ENCODE measurements at places on chromosomes 11 and 22.

GRCh38 chr11:111361874-111362273 lies 17.2 kb downstream of the POU2AF1 start:
- DNase-seq = no peak

DNA sequence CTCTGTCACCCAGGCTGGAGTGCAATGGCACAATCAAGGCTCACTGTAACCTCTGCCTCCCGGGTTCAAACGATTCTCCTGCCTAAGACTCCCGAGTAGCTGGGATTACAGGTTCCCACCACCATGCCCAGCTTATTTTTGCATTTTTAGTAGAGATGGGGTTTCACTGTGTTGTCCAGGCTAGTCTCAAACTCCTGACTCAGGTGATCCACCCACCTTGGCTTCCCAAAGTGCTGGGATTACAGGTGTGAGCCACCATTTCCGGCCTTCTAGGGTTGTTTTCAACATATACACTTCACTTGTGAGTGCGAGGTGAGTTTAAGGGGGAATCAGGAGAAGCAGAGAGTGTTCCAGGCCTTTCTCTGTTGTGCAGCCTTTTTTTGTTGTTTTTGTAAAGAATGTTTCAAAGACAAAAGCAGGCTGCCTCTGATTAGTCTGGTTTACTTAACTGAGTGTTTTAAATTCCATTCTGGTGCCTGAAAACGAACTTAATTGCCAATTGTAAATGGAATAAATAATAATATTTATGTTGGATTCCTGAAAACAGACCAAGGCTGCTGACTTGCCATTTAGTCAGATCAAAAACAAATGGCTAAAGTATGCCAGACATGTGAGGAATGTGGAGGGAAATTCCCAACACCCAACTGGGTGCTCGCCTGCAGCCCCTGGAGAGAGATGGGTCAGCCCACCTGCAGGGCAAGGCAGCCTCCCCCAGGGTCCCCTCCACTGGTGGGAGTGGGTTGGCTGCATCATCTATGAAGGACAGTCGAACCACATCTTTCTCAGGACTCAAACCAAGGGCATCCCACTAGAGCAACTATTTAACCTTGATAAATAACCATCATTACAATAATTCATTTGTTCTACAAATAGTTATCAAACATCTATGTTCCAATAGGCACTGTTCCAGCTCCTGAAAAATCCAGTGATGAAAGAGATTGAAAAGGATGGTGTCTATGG lies 4.6 kb upstream of the RANGAP1 start:
- DNase-seq = no peak

GRCh38 chr11:126628450-126628789 lies 272.9 kb downstream of the ST3GAL4 start:
- no peak for DNase-seq

DNA sequence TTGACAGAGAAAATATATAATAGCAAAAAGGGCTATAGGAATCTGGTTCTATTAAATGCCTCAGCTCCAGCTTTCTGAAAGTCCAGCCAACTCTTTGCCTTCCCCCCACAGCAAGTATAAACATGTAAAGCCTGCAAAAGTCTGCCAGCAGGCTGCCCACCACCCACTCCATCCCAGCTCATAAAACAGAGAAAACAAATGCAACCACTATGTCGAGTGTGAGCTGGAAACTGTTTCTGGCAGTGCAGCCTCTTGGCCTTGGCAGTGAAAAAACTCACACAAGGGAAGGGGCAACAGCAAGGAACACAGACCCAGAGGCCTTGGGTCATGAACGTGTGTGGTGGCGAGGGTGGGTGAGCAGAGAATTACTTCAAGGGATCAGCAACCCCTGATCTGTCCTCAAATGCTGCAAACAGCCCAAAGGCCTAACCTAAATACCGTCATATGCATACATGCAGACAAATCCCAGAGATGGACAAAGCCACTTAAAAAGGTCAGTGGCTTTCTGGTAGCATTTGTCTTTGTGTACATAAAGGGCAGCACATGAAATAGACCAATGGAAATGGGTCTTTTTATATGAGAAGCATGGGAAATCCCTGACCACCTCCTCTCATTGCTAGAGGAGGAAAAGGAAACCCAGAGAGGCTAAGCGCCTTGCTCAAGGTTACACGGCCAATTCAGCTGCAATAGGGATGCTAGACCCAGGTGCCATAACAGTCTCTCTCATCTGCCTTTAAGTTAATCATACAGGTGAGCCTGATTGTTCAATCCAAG lies 74.8 kb downstream of the NAT10 start:
- no peak for DNase-seq

DNA sequence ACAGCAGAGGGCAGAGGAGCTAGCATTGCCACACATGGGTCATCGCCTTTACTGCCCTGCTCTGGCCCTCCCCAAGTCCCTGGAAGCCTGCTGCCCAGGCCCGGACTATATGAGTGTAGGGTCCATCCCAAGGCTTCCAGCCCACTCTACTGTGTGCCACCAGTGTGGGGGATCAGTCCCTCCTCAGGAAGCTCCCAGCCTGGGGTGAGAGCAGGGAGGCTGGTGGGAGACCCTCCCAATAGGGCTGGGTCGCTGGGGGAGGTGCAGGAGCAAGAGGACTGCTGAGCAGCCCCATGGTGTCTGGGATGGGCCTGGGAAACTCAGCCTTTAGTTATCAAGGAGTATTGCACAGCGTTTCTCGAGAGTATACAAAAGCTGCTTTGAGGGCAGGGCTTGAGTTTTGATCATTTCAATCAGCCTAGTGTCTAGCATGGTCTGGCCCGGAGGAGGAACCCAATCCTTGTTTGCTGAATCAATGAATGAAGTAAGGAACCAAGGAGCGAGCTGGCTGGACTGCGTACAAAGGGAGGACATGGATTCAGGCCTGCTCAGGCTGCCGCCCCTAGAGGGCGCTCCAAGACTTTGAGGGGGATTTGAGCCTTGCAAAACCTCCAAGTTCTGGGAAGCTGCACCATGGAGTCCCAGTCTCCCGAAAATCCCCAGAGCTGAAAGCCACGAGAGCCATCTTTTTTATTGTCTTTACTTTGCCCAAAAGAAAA lies 89.0 kb upstream of the PARVA start:
- DNase-seq = no peak

GRCh38 chr11:73398132-73398526 lies 21.9 kb downstream of the RELT start:
- no peak for DNase-seq

DNA sequence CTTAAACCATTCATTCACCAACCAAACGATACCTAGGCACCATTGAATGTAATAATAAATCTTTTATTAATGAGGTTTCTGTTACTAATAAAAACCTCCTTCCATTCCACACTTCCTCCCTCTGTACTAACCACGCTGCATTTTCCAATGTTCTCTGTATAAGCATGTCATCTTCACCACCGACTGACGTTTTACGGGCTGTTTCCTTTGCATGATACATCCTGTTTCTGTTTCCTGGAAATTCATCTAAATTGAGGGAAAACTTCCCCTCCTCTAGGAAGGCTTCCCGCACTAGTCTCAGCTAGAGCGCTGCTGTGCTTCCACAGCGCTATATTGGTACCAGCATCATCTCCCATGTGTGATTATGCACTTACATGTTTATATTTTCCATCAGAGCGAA lies 2.1 kb downstream of the OR4D10 start:
- DNase-seq = no peak

DNA sequence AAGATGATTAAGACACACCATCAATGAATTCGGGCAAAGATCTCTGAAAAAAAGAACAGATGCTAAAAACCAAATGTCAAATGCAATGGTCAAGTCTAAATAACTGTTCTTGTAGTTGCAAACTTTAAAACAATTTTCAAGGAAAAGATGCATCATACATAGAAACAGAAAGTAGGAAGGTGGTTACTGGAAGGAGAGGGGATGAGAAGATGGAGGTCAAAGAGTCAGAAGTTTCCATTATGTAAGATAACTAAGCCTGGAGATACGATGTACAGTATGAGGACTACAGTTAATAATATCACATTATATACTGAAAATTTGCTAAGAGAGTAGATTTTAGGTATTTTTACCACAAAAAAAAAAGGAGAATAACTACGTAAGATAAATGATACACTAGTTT lies 27.1 kb downstream of the CWF19L2 start:
- no peak for DNase-seq

GRCh38 chr11:44452827-44453572 lies 112.5 kb upstream of the CD82 start:
- DNase-seq = no peak

DNA sequence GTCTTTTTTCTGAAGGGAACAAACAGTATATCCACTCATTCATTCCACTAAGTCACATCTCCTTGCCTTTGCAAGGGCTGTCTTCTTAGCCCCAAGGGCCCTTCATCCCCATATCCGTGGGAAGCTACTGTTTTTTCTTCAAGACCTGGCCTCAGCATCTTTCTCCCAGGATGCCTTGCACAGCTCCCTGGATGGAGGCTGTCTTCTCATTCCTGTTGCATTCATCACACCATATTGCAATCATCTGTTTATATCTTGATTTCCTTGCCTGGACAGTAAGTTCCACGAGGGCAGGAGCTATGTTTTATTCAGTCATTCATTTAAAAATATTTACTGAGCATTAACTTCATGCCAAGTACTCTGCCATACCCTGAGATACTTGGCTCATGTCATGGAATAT lies 29.3 kb upstream of the NECTIN1 start:
- no peak for DNase-seq

DNA sequence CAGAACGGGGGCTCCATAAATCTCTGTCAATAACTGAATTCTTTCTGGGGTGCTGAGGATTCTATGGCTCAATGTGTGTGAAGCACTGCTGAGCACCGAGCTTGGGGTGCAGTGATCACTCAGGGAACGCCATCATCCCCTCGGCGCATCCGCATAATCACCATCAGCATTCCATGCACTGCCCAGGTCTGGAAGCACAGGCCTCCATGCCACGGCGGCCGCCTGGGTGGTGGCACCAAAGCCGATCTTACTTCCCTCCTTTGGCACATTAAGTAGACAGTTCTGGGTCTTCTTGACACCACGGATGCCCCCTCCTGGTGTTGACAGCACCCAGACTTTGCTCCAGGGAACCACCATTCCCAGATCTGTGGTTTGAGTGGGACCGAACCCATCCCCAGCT lies 15.6 kb downstream of the LTO1 start:
- no peak for DNase-seq

DNA sequence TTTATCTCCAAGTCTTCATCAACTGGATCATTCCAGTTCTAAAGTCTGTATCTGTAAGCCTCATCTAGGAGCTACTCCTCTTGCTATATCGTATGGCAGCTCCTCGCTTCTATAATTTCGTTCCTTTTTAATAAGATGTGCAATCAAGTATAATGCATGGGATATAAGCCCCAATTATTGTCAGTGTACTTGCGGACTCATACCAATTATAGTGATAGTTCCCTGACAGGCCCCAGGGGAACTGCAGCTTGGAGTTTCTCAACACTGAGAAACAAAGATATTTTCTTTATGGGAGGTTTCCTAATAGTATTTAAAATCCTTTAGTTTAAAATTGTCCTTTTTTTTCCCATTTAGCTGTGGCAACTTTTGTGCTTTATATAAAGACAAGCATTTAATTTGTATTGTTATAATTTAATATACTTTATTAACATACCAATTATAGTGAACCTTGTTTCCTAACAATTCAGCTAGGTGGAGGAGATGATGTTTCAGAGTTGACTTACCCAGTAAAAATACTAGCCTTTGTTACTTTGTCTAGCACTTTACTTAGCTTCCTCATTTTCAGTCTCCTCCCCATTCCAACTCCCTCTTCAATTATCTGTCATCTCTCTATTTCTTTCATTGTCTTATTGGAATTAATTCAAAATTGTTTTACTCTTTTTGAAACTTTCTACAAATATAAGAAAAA lies 25.3 kb upstream of the DDX17 start:
- DNase-seq = no peak

GRCh38 chr22:34966980-34967565 lies 98.9 kb upstream of the ISX start:
- no peak for DNase-seq

GRCh38 chr11:111089759-111090158 lies 155.8 kb upstream of the POU2AF2 start:
- DNase-seq = no peak

DNA sequence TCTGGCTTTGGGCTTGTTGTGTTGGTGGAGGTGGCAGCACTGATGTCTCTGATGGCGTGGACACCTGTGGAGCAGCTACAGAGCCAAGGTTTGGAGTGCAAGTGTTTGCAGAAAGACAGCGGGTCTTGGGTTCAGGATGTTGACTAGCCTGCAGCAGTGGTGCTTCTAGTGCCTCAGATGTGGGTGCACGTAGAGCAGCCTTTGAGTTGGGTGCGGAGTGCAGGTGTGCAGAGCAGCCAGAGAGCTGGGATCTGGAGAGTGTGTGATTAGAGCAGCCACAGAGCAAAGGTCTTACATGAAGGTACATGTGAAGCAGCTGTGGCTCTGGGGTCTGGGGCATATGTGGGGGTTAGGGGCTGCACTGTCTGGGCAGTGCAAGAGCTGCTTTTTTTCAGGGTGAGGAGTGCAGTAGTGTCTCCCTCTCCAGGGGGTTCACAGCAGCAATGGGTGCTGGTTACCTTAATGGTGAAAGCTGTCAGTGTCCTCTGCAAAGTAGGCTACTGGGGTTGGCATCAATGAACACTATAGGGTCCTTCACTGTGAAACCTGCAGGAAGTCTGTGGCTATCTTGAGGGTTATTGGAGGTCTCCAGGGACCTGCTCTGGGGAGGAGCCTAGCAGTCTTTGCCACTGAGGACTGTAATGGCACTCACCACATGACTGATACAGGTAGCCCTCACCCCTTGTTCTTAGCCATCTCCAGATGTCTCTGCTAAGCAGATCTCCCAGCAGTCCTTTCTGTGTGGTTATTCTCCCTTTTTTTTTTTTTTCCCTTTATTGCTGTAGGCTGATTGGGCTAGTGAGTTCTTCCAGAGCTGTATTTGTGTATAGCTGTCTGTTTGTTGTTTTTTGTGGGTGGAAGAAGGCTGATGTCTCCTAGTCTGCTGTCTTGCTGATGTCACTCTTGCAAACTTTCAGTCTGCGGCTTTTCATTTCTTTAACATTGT lies 14.3 kb downstream of the BIRC2 start:
- DNase-seq = no peak
